ENCODE measurements at places on chromosomes 5 and 9.
A peak's percentile ranks its signal among the peaks of the same experiment; 100 is the strongest.

GRCh38 chr9:132214027-132214622 is 52.3 kb downstream of the NTNG2 start:
- no peak for DNase-seq

DNA sequence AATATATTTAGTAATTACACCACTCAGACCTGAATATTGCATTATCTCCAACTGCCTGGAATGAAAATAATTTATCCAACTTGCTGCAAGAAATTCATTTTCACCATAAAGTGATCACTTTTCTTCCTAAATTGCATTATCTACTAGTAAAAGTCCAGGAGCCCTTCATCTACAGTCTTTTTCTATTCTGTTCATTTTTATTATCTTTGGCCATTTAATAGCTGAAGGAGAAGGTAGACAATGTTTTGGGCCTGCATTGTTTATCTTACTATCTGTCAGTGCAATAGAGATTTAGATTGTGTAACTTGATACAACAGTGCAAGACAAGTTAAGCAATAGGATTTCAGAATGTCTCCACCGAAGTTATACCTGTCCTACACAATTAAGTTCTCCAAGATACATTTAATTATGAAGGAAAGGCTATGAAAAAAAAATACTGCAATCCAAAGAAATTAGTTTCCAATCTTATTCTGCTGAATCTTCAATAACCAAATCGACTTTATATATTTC is 1339.7 kb upstream of the CDH6 start:
- no peak for DNase-seq

DNA sequence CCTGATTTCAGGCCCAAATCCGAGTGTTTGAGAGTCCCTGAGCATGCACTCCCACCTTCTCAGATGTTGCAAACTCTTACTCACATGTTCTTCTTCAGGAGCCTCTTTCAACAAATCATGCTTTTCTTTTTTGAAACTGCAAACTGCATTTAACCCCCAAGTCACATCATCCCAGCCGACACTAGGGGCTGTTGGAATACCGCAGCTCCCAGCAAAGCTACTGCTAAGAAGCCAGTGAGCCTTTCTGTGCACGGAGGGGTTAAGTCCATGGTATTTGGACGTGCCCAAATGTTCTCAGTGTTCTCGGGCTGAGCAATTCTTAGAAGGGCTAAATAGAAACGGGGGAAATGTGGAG is 282.9 kb downstream of the NFIB start:
- no peak for DNase-seq

GRCh38 chr9:85900504-85901201 is 40.3 kb upstream of the NAA35 start:
- peak; percentile 16 for DNase-seq

DNA sequence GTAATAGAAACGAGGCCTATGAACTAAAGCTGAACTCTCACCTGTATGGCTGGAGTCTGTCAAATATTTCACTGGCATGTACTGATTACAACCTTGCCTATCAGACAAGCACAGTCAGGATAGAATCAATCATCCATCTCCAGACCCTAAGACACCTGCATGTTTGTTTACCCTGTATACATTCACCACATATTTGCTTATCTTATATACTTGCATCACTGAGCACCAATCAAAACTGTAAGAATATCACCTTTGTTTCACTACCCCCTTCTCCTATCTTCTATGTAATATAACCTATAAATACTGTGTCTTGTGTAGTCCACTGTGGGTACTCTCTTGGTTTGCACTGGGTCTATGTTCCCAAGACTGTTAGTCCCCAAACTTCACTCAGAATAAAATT is 1085.7 kb downstream of the TAF11L14 start:
- no peak for DNase-seq

DNA sequence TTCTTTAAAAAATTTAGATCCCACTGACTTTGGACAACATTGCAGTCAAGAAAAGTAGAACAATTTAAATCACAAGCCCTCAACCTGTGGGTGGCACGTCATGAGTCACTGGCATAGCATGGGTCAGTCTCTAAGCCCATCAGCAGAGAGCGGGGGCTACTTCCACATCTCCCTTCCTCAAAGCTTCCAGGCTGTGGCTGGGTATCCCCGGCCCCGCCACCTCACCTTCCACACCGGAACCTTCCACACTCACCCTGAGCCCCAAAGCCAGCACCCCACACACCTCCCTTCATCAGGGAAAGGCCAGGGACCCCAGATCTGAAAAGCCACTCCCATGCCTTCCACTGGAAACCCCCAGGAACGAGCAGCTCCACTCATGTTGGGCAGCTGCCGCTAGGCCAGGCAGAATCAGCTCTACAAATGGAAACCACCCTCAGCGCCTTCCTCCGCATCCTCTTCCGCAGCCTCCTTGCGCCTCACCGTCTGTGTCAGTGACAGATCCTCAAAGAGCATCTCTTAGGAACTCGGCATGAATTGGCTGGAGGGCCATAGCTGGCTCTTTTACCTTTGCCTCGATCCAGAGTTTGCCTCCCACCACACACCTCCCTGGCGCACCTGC is 156.5 kb downstream of the ERCC6L2 start:
- no peak for DNase-seq

All from activated T-cell treated with anti-CD3 and anti-CD28 coated beads for 1 hour (primary cell).